Kidney (tissue), 22 donors: ENCODE measurements at places on chromosomes 6 and 20. TPM values are rescaled to one million over a fixed set of nuclear protein-coding genes. Genes with fewer than 3 reads are reported as not detected.

Gene VNN1
- polyA plus RNA-seq = 13.8 TPM

Gene CLVS2
- not detected for polyA plus RNA-seq

Gene PRL
- polyA plus RNA-seq = not detected

Gene DYNLT2
- polyA plus RNA-seq = 2.6 TPM

Gene PRSS35
- polyA plus RNA-seq = 2.0 TPM
